CD4-positive, alpha-beta T cell (primary cell): ENCODE measurements at places on chromosomes 11 and 22. TPM values are rescaled to one million over a fixed set of nuclear protein-coding genes. Genes with fewer than 3 reads are reported as not detected.

KRTAP5-8 gene
- total RNA-seq, result not detected

GRCh38 chr11:44179173-44179572 is 83.7 kb downstream of the EXT2 start:
- no peak for DNase-seq

DNA sequence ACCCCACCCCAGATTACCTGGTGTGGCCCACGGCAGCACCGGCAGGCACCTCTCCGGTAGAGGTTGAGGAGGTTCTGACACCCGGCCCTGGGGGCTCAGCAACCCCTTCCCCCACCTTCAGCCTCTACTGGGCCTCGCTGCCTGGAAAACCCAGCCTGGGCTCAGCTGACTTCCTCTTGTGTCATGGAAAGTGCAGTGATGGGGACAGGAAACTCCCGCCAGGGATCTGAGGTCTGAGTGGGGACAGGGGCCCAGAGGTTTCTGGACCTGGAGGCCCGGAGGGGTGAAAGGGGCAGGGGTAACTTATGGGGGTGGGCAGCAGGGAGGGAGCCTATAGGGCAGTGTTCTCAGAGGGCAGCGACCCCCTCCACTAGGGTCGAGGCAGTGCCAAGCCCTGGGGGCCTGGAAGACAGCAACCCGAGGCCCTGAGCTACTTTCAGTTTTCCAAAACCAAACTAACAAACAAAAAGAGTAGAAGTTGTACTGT is 10.0 kb upstream of the CD5 start:
- DNase-seq, result no peak

DNA sequence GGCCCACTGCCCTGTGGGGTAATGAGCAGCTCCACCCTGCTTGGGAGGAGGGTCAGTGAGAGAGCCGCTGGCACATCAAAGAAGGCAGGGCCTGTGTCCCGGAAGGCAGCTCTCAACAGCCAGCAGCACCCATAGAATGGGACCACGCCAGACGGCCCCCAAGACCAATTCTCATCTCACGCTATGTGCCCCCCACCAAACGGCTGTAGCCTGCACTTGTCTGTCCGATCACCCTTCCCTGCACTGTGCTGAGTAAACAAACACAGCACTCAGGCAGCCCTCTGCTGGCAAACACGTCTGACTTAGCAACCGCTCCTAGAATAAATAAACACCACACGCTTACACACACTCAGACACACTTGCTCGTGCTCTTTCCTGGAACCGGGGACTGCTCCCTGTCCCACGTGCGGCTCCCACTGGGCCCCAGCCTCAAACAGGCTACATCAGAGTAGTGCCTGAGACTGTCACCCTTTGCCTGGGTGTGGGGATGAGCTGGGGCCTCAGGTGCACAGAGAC is 53.2 kb upstream of the CDON start:
- DNase-seq, result peak; percentile 26

DNA sequence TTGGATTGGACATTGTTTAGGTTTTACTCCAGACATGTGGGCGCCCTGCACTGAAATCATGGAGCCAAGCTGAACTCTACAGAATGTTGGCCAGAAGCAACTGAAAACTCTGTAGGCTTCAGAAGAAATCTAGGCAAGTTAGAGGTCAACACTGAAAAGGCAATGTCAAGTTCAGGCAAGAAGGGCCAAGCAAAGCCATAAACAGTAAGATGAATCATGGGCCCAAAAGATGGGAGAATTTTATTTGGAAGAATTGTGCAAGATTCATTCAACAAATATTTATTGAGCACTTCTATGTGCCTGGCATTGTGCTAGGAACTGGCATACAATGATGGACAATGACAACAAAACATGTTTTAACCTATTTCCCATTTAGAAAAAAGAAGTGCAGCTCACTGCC is 10.9 kb downstream of the HOATZ start:
- DNase-seq, result no peak

MFRP gene
- not detected for total RNA-seq

GRCh38 chr11:103700622-103701021 is 335.8 kb upstream of the DDI1 start:
- no peak for DNase-seq

MS4A6E gene
- total RNA-seq, result not detected

DAGLA gene
- total RNA-seq, result 0.73 TPM

GGTLC3 gene
- total RNA-seq, result 0.58 TPM

MMP7 gene
- not detected for total RNA-seq

DNA sequence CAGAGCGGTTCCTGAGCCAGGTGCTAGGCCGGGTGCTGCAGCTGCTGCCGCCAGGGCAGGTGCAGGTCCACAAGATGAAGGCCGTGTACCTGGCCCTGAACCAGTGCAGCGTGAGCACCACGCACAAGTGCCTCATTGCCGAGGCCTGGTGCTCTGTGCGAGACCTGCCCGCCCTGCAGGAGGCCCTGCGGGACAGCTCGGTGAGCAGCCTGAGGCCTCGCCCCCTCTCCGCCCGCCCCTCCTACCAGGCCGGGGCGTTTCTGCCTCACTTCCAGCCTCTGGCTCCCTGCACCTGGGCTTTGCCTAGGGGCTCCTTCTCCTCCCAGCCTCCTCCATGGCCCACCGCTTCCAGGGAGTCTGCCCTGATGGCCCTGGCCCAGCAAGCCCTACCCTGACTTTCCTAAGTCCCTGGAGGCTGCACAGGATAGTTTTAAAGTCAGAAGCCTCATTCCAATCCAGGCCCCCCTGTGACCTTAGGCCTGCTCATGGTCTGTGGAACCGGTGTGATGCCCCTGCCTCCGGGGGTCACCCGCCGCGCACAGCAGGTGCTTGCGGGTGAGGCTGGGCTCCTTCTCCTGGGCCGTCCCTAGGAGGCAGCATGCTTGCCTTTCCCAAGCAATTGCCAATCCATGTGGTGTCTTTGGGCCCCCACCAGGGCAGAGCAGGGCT is 5.5 kb downstream of the TCIRG1 start:
- no peak for DNase-seq

GRCh38 chr22:44669561-44669976 is 32.4 kb upstream of the PRR5 start:
- peak; percentile 47 for DNase-seq

PACSIN3 gene
- total RNA-seq, result 0.27 TPM

GDPD4 gene
- total RNA-seq, result not detected

TBX1 gene
- total RNA-seq, result not detected

DNA sequence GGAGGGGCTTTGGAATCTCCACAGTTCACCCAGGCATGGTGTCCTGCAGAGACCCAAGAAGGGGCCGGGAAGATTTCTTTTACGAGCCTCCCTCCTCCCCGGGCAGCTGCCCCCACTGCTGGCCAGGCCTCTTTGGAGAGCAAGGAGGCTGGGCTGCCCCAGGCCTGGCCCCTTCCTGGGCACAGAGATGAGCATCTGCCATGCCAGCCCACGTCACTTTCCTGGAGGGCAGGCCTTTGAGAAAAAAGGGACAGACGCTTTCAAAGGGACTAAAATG is 60.5 kb upstream of the FGF3 start:
- no peak for DNase-seq

DNA sequence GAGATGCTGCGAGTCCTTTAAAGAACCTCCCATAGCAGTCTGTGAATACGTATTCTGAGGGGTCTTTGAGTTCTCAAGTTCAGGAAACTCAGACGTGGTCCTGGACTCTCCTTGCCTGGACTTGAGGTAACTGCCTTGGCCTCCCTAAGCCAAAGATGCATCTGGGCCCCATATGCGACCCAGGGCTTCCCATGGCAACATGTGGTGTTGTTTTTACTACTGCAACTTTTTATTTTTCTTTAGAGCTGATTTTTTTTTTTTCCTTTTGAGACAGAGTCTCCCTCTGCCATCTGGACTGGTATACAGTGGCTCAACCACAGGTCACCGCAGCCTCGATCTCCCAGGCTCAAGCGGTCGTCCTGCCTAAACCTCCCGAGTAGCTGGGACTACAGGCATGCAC is 321.1 kb downstream of the ST3GAL4 start:
- DNase-seq, result no peak

MYO7A gene
- total RNA-seq, result 0.63 TPM

- DNase-seq, result no peak
These were observed 997 bp downstream of the UBE2L3 start for GRCh38 chr22:21568347-21569075.

DNA sequence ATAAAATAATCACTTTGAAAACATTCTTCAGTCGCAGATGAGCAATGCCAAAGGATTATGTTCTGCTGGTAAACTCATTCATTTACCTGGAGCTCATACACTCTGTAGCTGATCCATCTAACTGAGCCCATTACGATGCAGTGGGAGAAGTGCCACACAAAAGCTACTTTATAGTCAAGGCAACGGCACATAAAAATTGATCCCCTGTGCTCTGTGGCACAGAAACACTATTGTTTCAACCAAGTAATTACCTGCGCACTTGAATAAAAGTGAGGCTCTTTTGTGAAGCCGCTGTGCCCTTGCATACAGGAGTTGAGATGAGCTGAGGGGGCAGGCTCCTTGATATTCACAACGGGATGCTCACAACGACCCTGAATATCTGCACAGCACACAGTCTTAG is 7.2 kb downstream of the DKK3 start:
- no peak for DNase-seq

GRCh38 chr11:26946257-26946716 is 47.6 kb upstream of the FIBIN start:
- no peak for DNase-seq

DNA sequence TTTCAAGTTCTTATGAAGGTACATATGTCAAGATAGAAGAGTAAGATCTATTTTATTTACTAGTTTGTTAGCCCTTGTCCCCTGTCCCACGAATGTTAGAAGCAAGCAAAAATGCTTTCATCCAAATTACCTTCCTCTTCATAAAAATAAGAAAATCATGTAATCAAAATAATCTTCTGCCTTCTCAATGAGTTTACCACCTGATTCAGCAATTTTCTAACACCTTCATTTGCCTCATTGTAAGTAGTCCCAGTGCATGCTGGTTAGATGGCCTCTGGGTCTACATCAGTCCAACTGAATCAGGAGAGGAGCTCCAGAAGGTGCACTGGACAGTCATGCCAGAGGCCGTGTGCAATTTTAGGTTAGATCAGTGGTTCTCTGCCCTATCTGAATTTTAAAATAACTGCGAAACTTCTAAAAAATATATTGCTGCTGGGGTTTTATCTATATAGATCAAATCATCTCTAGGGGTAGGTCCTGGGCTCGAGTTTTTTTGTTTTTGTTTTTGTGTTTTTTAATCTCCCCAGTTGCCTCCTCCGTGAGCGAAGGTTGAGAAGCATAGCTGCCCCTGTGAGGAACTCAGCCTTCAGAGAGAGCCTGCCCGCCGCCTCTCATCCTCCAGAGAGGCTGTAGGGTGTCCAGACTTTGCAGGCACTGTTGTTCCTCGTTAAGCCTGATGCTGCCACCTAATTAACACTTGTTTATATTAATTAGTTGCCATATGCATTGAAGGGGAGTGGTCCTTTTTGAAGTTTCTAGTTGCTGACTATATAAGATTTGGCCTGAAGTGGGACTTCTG is 32.2 kb downstream of the C22orf31 start:
- DNase-seq, result no peak

- no peak for DNase-seq
These were observed 5.2 kb downstream of the APOL4 start for GRCh38 chr22:36196254-36197064.

C11orf97 gene
- not detected for total RNA-seq

DNA sequence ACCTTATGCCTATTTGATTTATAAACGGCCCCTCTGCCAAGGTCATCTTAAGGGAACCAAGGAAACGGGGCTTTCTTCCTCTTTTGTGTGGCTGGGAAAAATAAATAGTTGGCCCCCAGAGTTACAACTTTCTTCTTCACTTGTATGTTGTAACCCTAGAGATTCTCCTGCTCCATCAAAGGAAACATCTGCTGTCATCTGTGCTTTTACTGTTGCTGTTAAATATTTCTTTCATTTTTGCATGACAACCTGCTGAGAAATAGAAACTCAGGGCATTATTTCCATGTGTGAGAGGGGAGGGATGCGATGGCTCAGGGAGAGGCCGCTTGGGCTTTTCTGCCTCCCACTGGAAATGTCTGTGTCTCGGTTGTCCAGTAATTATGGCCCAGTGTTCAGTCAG is 21.8 kb upstream of the CDC42EP2 start:
- DNase-seq, result no peak

- peak; percentile 1 for DNase-seq
These were observed 13.6 kb downstream of the PNPLA5 start for GRCh38 chr22:43878079-43878795.

GRCh38 chr11:17853280-17853679 is 118.7 kb downstream of the KCNC1 start:
- DNase-seq, result no peak

ZDHHC5 gene
- total RNA-seq, result 59.7 TPM

DNA sequence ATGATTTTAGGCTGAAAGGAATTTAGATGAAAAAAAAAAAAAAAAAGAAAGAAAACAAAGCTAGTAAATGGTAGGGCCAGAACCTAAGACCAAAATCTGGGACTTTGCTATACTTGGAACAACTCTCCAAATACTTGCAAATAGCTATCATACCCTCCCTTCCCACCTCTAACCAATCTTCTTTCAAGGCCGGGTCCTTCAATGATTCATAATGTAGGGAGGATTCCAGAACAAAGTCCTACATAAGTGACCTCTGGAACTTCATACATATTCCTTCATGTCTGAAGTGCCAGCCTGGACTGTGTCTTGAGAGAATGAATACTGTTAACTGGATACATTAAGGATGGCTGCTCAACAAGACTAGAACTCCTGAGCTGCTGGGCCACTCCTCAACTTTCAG is 9.9 kb downstream of the STK33 start:
- DNase-seq, result no peak

GRCh38 chr11:57604296-57605027 is 7.0 kb downstream of the SERPING1 start:
- DNase-seq, result no peak

HOATZ gene
- not detected for total RNA-seq

OR8G1 gene
- not detected for total RNA-seq

- peak; percentile 14 for DNase-seq
These were observed at the start of gene CATSPERZ for GRCh38 chr11:64299847-64300648. TSS of gene CATSPERZ (plus strand) at chr11:64300358. CDS start at chr11:64300411, 53 bp downstream.

SEPTIN3 gene
- total RNA-seq, result 0.20 TPM

- no peak for DNase-seq
These were observed 207.7 kb downstream of the CEP164 start for GRCh38 chr11:117535201-117535849.

OR8J3 gene
- total RNA-seq, result not detected

KCNJ5 gene
- 0.05 TPM for total RNA-seq

HPS5 gene
- total RNA-seq, result 9.3 TPM

DNA sequence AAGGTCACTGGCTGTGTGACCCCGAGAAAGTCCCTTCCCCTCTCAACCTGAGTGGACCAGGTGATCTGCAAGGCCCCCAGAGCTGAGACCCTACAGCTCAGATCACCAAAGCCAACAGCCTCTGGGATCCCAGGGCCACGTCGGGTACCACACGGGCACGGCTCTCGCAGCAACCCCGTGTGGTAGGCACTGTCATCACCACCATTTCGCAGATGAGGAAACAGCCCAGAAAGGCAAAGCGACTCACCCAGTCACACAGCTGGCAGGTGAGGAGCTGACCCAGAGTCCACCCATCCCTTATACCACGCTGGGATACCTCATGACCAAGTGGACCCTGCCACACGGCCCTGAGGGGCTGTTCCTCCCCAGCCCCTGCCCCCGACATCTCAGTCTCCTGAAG is 2.8 kb downstream of the ATP5MGL start:
- DNase-seq, result no peak

GRCh38 chr11:80650966-80651365 is 1210.1 kb upstream of the TENM4 start:
- no peak for DNase-seq
